ENCODE measurements at places on chromosomes 11 and 22.

DNA sequence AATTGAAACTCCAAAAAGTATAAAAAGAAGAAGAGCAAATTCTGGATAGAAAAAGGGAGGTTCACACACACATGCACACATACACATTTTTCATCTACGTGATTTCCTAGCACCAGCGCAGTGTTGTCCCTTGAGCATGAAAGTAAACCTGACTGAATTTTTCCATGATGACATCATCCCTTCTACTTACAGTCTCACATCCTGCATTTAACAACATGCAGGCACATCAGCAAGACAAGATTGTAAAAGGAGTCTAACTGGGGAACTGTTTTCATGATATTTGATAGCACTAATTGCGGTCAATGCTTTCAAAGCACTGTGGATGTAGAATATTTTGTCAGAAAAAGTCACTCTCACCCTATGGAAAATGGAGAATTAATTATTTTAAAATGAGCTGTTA is 36.6 kb downstream of the GAS2 start:
- peak; percentile 33 for DNase-seq

- no peak for DNase-seq
Observed at GRCh38 chr11:6269994-6270393, 10.4 kb downstream of the CCKBR start.

DNA sequence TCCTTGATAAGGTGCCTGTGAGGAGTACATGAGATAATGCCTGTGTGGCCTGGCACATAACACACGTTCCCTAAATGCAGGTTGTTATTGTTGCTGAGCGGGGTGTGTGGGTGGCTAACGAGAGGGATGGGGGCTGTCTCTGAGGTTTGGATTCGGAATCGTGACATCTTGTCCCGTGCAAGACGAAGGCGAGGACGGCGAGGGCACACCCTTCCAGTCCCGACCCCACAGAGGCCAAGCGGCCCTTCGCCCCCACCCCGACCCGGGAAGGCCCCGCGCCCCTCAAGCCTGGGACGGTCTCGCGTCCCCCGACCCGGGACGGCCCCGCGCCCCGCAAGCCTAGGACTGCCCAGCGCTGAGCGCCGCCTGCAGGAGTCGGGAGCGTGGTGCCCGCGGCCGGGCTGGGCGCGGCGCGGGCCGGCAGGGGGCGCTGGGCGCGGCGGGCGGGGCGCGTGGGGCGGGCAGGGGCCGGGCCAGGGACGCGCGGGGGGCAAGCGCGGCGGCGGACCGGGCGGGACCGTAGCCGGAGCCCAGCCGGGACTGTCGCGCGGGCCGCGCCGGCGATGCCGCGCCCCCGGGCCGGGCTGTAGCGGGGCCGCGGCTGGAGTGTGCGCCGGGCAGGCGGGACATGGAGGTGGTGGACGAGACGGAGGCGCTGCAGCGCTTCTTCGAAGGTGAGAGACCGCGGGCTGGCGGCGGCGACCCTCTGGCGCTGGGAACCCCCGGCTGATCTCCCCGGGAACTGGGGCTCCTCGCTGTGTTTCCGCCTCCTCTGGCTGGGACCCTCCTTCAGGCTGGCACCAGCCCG is at the start of gene MYRF:
Gene MYRF, plus strand, starts transcription at position 520 of the 808 bp plus-strand sequence. Its CDS starts 109 bp downstream, at position 629.
- no peak for DNase-seq

- DNase-seq: peak; percentile 95
Observed at GRCh38 chr11:65418681-65419459, 3.7 kb upstream of the NEAT1 start.

DNA sequence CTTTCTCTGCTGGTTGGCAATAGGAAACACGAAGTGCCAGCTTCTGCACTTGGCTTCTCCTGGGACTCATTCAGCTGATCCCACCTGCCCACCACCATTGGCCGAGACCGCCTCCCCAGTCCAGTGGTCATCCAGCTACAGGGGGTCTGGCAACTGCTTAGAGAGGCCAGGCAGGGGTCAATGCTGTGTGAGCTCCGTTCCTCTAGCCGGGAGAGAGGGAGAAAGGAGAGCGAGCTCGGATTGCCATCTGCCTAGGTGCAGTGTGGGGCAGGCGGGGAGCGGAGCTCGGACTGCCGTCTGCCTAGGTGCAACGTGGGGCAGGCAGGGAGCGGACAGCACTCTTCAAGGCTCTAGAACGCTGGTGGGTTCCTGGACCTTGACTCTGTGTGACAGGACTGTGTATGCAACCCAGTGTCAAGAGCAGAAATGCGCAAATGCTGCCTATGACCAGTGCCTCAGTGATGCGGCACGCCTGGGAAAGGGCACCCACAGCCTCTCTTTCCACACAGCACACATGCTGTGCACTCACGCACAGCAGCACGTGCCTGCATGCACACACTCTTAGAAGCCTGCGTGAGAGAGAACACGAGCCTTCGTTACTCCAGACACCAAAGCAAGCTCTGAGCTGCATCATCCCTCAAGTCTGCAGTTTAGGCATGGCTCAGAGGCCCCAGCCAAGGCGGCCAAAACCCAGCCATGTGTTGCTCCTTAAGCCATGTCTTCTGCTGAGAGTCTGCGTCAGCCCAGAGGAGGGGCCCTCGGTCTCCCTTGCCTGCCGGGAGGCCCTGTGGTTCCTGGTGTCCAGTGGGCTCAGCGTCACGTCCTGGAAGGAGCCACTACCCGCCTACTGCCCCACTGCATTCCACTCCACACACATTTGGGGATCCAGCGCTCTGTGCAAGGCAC is 26.8 kb upstream of the JAM3 start:
- DNase-seq: no peak

DNA sequence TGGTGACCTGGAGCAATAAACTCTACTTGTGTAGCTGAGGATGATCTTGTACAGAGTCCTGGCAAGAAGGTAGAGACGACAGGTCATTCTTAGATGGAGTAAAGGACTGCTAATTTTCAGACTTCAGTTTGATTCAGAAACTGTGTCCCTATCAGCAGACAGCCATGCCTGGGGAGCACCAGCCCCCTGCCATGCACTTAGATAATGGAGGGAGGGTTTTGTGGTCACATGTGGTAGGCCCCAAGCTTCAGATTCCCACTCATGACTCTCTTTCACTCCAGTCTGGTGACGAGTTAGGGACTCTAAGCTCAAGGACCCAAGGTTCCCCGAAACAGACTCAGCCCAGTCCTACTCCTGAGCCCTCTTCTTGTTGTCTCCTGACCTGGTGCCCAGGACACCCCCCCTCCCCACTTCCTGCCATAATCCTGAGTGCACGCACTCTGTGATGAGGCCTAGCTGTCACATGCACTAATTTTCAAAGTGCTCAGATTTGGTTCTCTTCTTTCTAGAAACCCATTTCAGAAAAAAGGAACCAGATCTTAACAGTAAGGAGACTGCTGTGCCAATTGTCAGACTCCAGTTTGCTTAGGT is 10.2 kb upstream of the AMPD3 start:
- DNase-seq: no peak
